ENCODE measurements at places on chromosomes 11 and 22. TPM values are rescaled to one million over a fixed set of nuclear protein-coding genes. Genes with fewer than 3 reads are reported as not detected.
A peak's percentile ranks its signal among the peaks of the same experiment; 100 is the strongest.

Gene JHY
- 1.9 TPM for total RNA-seq

- DNase-seq, result no peak
Observed at GRCh38 chr22:48106715-48107259, 1344.3 kb downstream of the TBC1D22A start.

DNA sequence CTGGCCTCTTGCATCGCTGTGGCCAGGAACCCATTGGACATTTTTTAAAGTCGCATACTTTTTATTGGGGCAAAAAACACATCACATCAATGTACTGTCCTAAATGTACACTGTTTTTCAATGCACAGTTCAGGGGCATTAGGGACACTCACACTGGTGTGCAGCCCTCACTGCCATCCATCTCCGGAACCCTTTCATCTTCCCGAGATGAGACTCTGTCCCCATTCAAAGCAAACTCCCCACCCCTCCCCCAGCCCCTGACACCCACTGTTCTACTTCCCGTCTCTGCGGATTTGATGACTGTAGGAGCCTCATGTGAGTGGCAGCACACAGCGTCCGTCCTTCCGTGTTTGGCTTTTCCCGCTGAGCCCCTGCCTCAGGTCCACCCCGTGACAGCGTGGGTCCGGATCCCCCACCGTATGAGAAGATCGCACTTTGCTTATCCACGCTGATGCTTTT is 41.8 kb upstream of the TH start:
- peak; percentile 58 for DNase-seq

DNA sequence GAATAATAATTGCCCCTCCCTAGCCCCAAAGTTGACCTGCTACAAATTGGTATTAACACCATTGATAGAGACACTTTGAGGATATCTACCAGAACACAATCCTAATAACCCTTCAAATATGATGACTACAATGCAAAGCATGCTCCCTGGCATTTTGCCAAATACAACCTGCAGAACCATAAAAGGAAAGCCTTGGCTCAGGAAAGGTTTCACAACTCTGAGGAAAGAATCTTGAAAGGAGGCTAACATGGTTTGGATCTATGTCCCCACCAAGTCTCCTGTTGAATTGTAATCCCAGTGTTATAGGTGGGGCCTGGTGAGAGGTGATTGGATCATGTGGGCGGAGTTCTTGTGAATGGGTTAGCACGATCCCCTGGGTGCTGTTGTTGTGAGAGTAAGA is 140.4 kb upstream of the ARHGAP42 start:
- DNase-seq, result no peak

- no peak for DNase-seq
Observed at GRCh38 chr22:31893460-31893859, 50.9 kb upstream of the YWHAH start.

- peak; percentile 29 for DNase-seq
Observed at GRCh38 chr22:36144886-36145541, 15.5 kb downstream of the APOL3 start.

DNA sequence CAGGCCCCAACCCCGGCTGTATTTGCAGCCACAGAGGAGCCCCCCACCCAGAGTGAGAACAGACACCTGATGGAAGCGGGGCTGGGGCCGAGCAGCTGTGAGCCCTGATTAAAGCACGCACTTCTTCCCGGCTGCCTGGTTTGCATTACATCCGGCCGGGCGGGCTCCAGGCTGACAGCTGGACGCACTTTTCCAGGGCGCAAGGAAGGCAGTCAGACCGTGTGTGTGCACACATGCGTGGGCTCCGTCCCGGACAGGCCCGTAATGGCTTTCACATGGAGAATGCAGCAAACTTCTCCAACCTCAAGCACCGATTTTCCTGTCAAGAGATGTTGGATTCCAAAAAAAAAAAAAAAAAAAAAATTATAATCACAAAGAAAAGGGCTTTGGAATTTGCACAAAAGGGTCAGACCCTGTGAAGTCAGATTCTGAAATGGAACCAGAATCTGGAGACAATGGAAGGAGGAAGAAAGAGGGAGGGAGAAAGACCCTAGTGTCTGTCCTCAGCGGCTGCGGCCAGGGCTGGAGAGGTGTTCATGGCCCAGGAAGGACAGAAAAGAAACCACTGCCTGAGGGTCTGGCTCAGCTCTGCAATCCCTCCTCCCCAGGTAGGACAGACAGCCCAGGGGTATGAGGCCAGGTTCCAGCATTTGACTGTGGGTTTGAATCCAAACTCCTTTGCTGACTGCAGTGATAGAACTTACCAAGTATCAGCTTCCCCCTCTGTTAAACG is 365.5 kb downstream of the MN1 start:
- DNase-seq, result no peak
